ENCODE measurements at places on chromosomes 13 and 19. TPM values are rescaled to one million over a fixed set of nuclear protein-coding genes. Genes with fewer than 3 reads are reported as not detected.

SIGLEC8 gene
- 1.3 TPM for total RNA-seq

DNA sequence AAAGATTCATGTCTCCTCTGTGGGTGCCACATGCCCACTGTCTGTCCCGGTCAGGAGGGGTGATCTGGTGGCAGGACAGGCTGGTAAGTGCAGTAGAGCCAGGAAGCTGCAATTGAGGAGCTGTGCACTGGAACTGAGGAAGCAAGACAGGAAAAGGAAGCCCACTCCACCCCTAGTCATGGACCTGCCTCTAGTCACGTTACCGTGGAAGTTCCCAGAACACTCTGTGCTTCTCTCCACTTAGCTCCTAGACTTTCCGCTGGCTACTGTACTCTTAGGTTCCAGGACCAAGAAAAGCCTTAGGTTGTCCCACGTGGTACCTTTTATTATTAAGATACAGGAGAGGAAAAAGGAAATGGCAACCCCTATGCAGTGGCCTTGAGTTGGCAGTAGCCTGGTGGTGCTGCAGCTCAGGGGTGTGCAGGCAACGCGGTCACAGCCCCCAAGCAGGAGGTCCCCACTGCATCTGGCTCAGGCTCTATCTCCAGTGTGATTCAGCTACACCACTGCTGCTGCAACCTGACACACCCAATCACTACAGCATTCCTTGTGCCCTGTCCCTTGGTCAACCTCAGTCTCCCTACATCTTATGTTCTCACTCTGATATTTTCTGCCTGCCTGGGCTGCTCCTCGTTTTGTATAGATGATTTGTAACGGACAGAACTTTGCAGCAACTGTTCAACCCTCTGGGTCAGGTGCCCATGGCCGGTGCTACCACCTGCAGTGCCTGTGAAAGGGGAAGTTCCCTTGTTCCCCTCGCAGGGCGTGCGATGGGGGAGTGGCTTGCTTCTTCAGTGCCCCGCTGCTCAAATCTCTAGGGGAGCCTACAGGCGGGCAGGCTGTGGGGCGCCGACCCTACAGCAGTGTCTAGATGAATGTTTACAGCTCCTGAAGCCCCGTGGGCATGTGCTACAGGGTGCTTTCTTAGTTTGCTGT is 24.4 kb upstream of the GPR12 start:
- peak; percentile 27 for DNase-seq
- H3K4me1 ChIP-seq, result no peaks in the 10 kb centered on the region
- H3K36me3 ChIP-seq, result no peaks in the 10 kb centered on the region
- H3K4me3 ChIP-seq, result no peak overlapping the region
- peaks cover 16% of the 10 kb centered on the region for H3K27me3 ChIP-seq

- peaks cover 60% of the 10 kb centered on the region for H3K4me1 ChIP-seq
- H3K27me3 ChIP-seq, result no peaks in the 10 kb centered on the region
- H3K36me3 ChIP-seq, result no peaks in the 10 kb centered on the region
- H3K27ac ChIP-seq, result peak overlapping the region; percentile 86
- H3K4me3 ChIP-seq, result no peak overlapping the region
Observed at GRCh38 chr13:98480915-98481877, 95.7 kb downstream of the STK24 start.

DNA sequence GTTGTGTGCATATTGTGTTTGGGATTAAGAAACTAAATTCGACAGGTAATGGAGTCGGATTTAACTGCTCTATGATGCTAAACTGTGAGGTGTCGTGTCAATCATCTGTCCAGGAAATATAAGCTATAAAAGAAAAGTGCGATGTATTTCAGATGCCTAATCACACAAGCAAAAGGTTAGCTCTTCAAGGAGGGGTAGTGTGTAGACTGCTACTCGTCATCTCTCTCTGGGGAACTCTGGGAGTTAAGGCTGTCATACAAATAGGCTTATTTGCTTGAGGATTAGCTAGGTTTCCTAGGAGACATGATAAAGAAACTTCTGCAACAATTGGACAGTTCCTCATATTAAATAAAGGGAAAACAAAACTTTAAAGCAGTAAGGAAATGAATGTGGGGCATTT is 462.1 kb downstream of the OLFM4 start:
- no peaks in the 10 kb centered on the region for H3K36me3 ChIP-seq
- no peak overlapping the region for H3K27ac ChIP-seq
- H3K27me3 ChIP-seq, result no peaks in the 10 kb centered on the region
- H3K4me1 ChIP-seq, result no peaks in the 10 kb centered on the region
- no peak overlapping the region for H3K4me3 ChIP-seq

DNA sequence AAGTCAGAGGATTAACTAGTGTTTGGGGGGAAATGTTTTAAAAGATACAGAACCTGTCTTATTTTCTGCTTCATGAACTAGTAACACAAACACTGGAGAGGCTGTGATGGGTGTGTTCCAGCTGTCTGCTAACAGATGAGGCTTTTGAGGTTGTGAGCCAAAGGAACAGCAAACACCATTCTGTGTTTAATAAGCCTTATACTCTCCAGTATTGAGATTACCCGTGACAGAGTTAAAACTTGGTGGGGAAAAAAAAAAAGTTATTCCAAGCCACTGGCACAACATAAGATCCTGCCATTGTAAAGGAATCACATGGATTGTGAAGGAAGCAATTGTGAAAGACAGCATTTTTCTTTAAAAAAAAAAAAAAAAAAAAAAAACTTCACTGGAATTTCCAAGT is 48.4 kb downstream of the KCTD12 start:
- H3K36me3 ChIP-seq, result no peaks in the 10 kb centered on the region
- H3K4me1 ChIP-seq, result peaks cover 19% of the 10 kb centered on the region
- no peak overlapping the region for H3K27ac ChIP-seq
- no peak overlapping the region for H3K4me3 ChIP-seq

PODNL1 gene
- 15.3 TPM for total RNA-seq

- H3K27ac ChIP-seq, result no peak overlapping the region
- H3K4me1 ChIP-seq, result no peaks in the 10 kb centered on the region
- H3K36me3 ChIP-seq, result no peaks in the 10 kb centered on the region
- H3K4me3 ChIP-seq, result no peak overlapping the region
- H3K27me3 ChIP-seq, result no peaks in the 10 kb centered on the region
Observed at GRCh38 chr13:23767838-23768237, 121.4 kb downstream of the MIPEP start.

DNA sequence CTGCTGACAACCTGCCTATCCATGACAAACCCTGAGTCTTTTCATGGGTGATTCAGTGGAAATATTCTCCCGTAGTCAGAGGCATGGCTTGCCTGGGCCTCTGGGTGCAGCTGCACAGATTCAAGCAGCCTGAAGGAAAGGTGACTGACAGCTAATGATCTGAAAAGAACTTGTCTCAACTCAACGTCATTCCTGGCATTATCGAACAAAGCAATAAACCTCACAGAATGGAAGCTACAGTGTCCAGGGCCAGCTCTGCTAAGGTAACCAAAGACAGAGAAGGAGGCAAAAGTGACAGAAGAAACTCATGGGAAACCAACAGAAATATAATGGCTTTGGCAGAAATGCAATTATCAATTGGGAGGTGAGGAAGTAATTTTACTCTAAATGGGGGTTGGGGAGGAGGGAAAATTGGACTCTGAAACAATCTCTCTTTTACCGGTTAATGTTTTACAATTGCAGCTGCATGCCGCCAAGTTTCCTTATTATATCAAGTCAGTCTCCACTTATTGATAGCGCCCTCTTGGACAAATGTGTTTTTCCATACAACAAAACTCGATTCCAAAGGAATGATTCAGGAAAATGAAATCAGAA is 12.9 kb downstream of the STARD13 start:
- DNase-seq, result peak; percentile 51
- H3K27ac ChIP-seq, result peak overlapping the region; percentile 75
- H3K36me3 ChIP-seq, result no peaks in the 10 kb centered on the region
- peaks cover 86% of the 10 kb centered on the region for H3K4me1 ChIP-seq

GAPDHS gene
- not detected for total RNA-seq

GRCh38 chr13:35848336-35849255 is 282.6 kb downstream of the DCLK1 start:
- no peak for DNase-seq
- no peak overlapping the region for H3K4me3 ChIP-seq
- no peaks in the 10 kb centered on the region for H3K4me1 ChIP-seq
- H3K27ac ChIP-seq, result peak overlapping the region; percentile 28
- no peaks in the 10 kb centered on the region for H3K27me3 ChIP-seq

- peak; percentile 93 for DNase-seq
- peaks cover 11% of the 10 kb centered on the region for H3K4me1 ChIP-seq
- peak within 1 kb of the TSS; percentile 66 for H3K4me3 ChIP-seq
- H3K36me3 ChIP-seq, result no peaks in the 10 kb centered on the region
Observed at GRCh38 chr19:10625003-10625761, at the start of gene SLC44A2. SLC44A2 (plus strand) TSS chr19:10625553; CDS start chr19:10625634, 81 bp downstream.
